Activated naive CD8-positive, alpha-beta T cell treated with anti-CD3 and anti-CD28 coated beads, Interleukin-2, amount 50 U/mL, for 24 hours (primary cell): ENCODE measurements at places on chromosomes 11 and 22.

DNA sequence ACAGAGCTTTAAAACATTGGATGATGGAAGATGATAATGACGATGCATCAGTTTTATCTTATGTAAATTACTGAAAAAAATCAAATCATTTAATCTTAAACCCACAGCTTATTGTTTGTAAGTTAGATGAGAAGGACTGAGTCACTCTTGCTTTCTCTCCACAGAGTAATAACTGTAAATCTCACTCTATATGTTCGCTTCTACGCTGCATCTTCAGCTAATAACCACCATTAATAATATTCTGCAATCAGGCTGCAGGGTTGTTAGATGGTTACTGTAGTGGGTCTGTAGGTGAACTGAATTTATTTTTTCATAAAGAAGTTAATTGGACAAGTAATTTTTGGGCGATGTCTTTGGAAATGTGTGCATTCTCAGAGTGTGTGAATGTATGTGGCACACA, 260.0 kb downstream of the FAT3 start:
- DNase-seq, result no peak

DNA sequence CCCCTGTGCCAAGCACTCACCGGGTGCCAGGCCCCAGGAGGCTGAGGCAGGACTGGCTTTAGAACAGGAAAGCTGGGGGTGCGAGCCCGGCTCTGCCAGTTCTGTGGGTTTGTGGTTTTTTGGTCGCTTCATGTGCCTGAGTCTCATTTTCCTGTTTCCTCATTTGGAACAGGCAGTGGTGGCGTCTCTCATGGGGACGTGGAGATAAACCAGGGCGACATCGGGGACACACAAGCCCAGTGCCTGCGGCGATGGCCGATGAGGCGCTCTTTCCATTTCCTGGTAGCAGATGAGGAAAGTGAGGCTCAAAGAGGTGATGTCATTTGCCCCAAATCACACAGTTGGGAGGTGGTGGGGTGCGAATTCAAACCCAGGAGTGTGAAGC, 20.8 kb upstream of the CHKA start:
- DNase-seq, result peak; percentile 75

DNA sequence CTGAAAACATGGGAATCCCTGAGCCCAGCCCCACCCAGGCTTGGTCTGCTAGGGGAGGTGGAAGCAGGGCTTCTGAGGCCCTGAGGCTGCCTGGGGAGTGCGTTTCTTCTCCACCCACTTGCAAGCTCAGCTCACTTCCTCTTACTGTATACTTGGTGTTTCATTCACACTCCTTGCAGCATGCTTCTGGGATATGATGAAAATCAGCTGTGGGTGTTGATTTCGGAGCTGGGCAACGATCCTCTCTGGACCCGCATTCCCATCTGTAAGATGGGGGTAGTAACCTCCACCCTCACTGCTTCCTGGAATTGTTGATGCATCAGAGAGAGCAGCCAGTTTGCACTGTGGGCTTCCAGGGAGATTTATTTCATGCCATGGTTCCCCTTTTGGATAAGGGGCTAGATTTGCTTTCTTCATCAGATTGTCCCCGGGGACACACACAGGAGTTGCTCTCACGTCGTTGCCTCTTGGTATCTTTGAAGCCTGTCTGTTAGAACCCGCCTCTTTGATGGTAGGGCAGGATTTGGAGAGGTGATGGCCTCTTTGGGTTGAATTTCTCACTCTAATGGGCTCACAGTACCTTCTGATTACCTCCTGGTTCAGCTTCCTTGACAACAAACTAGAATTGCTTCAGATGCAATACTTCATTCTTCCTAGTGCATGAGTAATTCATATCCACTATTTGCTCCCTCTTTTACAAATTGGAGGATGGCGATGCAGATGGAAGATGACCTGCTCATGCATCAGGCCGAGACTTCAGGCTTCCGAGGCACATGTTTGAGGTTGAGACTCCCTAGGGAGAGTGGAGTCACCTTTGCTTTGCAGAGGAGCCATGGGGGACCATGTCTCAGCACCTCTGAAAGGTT, 40.4 kb downstream of the BCR start:
- peak; percentile 37 for DNase-seq

- DNase-seq, result no peak
Observed at GRCh38 chr11:121311373-121311772, 18.8 kb downstream of the SC5D start.

DNA sequence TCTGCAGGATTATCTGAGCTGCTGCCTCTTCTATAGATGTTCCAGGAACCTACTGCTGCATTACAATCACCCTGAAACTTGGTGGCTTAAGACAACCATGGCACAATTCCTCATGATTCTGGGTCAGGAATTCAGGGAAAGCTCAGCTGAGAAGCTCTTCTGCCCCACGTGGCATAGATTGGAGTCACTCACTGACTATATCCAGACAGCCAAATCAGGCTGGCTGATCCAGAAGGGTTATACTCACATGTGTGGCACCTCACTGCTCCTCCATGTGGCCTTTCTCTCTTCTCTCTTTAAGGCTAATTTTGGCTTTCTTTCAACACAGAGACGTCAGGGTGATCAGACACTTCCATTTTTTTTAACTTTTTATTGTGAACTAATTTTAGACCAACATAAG, 125.5 kb downstream of the BBOX1 start:
- DNase-seq, result no peak

- no peak for DNase-seq
Observed at GRCh38 chr11:42234451-42234951, 775.0 kb upstream of the LRRC4C start.

DNA sequence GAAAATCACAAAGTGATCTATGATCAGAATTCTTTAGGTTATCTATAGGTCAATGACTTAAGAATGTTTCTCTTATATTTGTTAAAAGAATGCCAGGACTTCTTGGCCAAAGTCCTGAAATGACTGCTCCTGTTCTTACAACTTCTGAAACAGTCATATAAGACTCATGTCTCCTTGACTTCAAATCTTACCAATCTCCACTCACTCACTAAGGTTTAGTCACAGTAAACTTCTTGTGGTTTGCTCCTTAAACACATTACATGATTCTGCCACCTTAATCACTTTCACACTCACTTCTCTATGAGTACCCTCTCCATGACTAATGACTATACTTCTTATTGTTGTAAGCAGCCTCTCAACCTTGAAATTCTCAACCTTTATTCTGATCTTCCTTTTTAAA, 648.7 kb upstream of the CCDC179 start:
- no peak for DNase-seq

- DNase-seq, result peak; percentile 54
Observed at GRCh38 chr11:75547617-75548058, 14.4 kb upstream of the SERPINH1 start.

GRCh38 chr11:58771458-58771855, 39.7 kb upstream of the GLYAT start:
- DNase-seq, result no peak

- peak; percentile 10 for DNase-seq
Observed at GRCh38 chr11:7251836-7252682, at the start of gene SYT9. Gene SYT9 (plus strand): TSS chr11:7251904. CDS start chr11:7252187, 283 bp downstream.

DNA sequence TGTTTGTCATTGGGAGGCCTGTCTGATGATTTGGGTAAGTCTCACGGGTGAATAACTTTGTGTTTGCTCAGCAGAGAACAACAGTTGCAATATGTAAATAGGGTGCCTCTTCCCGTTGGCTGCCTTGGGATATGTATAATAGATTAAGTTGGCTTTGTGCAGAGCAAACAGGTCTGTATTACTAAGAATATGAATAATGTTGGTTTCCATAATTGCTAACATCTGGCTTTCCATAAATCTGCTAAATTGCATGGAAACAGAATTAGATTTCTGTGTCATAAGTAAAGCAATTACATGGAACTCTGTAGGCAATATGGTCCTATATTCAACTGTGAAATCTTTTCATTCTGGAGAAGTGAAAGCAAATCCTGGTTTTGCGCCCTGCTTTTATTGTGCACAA, 636.0 kb upstream of the ANO5 start:
- DNase-seq, result no peak

DNA sequence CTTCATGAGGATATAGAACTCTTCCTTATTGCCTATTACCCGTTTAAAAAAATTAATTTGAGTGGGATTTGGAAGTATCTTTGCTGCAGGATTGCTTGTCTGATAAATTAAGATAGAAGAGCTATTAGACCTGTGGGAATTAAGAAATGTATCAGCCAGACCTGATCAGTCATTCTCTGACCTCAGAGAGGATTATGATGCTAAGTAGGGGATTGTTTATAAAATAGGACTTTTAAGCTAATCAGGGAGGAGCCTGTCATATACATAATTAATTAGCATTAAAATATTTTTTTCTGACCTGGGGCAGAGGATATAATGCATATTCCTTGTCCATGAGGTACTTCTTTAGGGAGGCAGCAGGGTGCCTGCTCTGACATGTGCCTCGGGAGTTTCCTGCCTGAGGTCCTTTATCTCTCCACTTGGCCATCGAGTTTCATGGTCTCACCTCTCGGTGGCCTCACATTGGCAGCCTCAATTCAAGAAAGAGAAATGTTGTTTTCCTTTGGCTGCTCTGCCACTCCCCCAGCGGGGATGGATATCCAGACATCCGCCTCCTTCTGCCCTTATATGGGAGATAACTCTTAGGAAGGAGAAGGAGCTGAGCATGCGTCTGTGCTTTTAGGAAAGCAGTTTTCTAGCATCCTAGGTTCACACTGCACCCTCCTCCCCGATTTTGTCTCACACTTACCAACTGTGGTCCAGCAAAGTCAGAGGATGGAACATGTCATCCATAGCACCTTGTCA, 41.1 kb downstream of the DIXDC1 start:
- no peak for DNase-seq

DNA sequence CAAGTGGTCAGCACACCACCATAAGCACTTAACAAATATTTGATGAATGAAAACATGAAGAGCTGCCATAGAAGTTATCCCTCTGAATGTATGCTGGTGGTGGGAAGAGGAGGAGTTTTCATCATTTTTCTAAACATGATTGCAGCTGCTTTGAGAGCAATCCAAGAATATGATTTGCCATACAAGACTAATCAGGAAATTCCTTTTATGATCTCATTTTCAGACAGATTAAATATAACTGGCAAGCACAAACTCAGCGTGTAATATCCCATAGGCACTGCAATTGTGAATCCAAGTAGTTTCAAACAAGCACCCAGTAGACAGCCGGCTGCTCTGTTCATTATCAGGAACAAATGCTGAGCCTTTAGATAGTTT, 505.7 kb upstream of the LUZP2 start:
- DNase-seq, result no peak

DNA sequence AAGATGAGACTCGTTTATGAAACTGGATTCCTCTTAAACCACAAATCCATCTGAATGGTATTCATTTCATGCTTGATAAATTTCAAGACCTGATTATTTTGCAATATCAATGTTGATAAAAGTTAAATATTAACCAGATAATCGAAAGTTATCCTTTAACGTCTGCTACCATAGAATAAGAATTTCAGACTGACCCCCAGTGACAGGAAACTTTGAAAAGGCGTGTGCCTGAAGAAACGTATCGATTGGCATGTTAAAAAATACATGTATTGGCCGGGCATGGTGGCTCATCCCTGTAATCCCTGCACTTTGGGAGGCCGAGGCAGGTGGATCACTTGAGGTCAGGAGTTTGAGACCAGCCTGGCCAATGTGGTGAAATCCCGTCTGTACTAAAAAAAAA, 13.9 kb downstream of the SCGB1A1 start:
- DNase-seq, result no peak

GRCh38 chr11:85626496-85626895, 648 bp downstream of the DLG2 start:
- DNase-seq, result no peak

DNA sequence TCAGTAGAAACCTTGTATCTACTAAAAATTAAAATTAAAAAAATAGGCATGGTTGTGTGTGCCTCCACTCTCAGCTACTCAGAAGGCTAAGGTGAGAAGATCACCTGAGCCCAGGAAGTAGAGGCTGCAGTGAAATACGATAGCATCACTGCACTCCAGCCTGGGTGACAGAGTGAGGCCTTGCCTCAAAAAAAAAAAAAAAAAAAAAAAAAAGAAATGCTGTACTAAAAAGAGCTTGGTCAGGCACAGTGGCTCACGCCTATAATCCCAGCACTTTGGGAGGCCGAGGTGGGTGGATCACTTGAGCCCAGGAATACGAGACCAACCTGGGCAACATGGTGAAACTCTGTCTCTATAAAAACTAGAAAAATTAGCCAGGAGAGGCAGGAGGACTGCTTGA, 36.5 kb downstream of the SBF2 start:
- DNase-seq, result no peak

GRCh38 chr22:27662359-27663301, 138.9 kb downstream of the MN1 start:
- no peak for DNase-seq

DNA sequence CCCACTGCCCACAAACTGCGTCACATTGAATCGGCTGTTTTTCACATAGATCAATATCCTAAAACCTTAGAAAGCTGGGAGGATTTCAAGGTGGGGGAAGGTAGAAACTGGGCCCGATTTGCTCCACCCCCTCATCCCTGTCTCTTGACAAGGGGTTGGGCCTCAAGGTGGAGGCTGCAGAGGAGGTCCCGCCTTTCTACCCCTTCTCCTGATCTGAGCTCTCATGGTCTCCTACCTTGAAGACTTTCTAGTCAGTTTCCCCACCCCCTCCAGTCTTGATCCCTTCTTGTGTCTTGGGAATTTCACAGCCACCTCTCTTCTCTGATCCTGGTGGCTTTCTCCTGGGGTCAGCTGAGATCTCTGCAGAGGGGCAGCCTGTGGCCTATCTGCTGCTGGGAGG, 4.5 kb upstream of the STARD10 start:
- no peak for DNase-seq

DNA sequence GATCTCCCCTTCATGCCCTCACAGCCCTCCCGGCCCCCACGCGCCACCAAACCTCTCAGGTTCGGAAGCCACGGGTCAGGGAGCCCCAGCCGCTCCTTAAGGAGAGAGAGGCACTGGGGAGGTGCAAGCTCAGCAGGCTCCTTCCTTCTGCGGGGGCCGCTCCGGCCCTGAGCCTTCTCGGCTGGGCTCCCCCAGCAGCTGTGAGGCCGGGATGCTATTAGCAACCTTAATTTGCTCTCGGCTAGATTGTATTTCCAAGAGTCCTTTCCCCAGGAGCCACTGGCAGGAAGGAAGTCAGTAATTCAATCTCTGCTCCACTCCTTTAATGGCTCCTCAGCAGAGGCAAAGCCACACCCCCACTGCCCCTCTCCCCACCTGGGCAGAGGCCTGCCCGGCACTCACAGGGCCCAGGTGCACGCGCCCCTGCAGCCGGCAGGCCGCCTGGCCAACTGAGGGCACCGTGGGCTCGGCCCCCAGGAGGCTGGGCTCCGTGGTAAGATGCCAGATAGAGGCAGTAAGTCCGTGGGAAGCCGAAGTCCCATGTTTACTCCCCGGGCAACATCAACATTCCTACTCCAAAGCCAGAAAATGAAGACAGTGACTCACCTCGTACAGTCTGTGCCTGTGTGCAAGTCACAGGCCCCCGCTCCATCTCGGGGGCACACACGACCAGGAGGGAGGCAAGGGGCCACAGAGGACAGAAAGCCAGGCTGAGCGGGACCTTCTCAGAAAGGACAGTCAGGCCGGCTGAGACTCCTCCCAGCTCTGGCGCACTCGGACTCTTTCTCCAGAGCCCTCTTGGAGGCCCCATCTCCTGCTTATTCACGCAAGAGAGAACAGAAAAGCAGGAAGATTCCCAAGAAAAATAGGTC, 5.2 kb downstream of the IGSF9B start:
- no peak for DNase-seq
